ENCODE measurements at places on chromosomes 5 and 9. TPM values are rescaled to one million over a fixed set of nuclear protein-coding genes. Genes with fewer than 3 reads are reported as not detected.
A peak's percentile ranks its signal among the peaks of the same experiment; 100 is the strongest.

- no peak for DNase-seq
These were observed 281.4 kb downstream of the CWC27 start for GRCh38 chr5:65050140-65050539.

- no peak for DNase-seq
These were observed 55.6 kb downstream of the DUSP1 start for GRCh38 chr5:172715421-172715780.

MUSK gene
- total RNA-seq = 1.3 TPM

GRCh38 chr5:125928663-125929062 is 494.5 kb upstream of the GRAMD2B start:
- no peak for DNase-seq

SLC1A3 gene
- 105 TPM for total RNA-seq

GRCh38 chr5:14531668-14532067 is 49.9 kb upstream of the OTULINL start:
- DNase-seq = no peak

CCNJL gene
- total RNA-seq = 9.1 TPM

DNA sequence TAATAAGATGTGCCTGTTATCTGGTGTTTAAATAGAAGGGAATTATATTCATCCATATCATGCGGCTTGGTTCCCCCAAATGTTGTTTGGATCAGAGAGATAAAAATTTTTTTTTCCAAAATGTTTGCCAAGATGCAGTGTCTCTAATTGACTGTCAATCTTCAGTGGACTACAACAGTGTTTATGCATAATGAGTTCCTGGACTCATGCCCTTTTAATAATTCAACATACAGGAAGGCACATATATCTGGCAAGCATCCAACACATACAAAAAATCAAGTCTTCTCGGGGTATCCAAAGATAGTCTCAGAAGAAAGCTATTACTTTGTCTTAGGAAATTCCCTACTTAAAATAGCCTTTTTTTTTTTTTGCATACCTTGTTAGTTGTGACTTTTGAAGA is 1534.7 kb downstream of the EFNA5 start:
- DNase-seq = no peak

DNA sequence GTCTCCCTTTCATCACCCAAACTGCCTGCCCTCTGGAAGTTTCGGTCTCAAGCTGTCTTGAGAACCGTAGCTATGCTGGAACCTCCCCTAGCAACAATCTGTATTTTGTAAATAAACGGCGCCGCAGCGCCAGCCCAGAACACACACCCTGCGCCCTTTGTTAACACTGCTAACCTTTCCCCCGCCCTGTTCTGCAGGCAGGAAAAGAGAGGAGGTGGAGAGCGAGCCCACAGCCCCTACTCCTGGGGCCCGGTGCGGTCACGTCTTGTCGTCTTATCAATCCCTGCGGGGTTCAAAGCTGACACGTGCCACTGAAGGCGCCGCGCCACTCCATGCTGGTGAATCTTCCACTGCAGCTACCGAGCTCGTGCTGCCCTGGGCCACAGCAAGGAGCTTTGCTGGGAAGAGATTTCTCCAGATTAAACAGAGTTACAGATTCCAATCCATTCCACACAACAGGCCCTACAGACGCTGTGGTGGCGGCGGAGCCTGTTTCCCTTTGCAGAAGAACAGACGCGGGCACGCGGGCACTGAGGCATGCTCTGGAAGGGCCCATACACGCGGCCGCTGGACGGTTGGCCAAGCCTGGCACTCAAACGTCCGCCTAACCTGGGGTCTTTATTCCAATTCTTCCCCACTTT is 25.3 kb downstream of the ZDHHC11B start:
- DNase-seq = peak; percentile 84

- DNase-seq = no peak
These were observed 540.1 kb downstream of the EBF1 start for GRCh38 chr5:158559643-158560042.

BAAT gene
- total RNA-seq = not detected

DNA sequence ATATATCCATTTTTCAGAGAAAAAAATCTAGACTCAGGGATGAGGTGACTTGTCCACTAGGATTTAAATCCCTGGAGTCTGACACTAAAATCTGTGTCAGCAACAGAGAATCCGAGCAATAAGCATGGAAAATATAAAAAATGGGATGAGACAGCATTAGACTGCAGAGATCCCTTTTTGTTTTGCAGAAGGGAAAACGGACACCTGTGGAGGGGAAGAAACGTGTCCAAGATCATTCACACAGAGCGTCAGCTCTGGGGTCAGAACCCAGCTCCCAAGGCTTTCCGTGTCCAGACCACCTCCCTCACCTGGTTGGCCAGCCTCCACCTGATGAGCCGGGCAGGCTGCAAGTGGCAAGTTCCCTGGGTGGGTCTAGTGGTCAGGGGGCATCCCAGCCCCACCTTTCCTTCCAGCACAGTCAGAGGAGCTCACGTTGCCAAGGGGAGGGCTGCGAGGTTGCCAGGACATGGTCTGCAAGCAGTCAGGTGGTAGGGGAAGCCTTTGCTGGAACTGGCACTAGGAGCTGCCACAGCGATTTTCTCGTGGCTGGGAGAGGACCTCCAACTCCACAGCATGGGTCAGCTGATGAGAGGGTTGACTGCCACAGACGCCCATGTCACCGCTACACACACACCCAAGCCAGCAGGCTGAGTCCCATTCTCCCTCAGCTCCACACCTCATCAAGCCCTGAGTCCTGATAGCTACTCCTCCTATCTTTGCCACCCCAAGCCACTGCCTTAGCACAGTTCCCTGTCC is 65.9 kb upstream of the CPLX2 start:
- no peak for DNase-seq

- DNase-seq = no peak
These were observed 20.3 kb upstream of the RIC1 start for GRCh38 chr9:5608298-5609225.

GRCh38 chr9:100098046-100098886 is 534 bp downstream of the ERP44 start:
- DNase-seq = peak; percentile 54

ERCC8 gene
- total RNA-seq = 5.2 TPM

GRCh38 chr5:36607838-36608783 is 1.7 kb downstream of the SLC1A3 start:
- no peak for DNase-seq

DNA sequence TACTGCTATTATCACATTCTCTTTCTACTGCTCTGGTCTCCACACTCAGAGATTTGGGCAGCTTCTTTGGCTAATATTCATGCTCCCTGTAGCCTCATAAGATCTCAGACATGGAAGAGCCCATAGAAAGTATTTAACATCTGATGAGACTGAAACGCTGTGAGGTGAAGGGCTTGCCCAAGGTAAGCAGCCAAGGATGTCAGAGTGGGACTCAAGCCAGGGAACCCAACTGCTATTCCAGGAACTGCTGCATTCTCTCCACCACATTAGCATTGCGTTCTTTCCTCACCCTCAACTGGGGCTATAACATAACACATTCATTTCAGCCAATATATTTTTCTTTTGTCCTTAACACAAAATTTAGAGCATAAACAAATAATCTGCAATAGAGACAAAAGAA is 3.8 kb downstream of the ADRB2 start:
- peak; percentile 37 for DNase-seq

- no peak for DNase-seq
These were observed 9.4 kb upstream of the BTF3 start for GRCh38 chr5:73488806-73489205.

GRCh38 chr5:172403817-172404216 is 50.5 kb downstream of the SH3PXD2B start:
- DNase-seq = peak; percentile 57

THBS4 gene
- 29.5 TPM for total RNA-seq

DNA sequence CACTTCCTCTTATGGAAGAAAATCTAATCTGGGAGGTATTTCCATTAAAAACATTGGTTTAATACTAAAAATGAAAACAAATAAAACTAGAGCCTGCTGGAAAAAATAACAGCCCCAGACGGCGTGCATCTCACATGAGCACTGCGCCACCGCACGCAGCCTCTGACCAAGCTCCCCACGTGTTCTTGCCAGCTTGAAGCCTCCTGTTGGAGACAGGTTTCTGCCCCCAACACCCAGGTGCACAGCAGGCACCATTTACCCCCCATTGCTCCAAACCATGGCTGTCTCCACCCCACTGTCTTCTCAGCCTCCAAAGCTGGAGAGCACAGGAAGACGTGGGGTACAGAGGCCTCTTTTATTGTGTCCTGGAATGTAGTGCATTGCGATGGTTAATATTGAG is 10.7 kb upstream of the COL5A1 start:
- DNase-seq = peak; percentile 4

- DNase-seq = no peak
These were observed 51.4 kb upstream of the IRX2 start for GRCh38 chr5:2802693-2803365.

DNA sequence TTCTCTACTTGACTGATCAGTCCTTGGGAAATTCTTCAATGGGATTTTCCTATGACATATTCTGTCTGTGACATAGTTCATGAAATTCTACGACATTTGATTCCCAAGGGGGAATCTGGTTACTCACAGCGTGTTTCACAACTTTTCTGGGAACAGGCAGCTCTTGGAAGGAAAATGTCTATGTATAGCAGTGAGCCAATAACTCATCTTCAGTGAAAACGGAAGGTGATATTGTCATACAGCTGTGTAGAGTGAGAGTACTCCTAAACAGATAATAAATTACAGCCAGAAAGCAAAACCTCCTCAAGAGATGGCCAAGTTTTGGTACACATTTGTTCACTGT is 91.4 kb downstream of the C9orf152 start:
- DNase-seq = no peak

TAF11L10 gene
- not detected for total RNA-seq

DNA sequence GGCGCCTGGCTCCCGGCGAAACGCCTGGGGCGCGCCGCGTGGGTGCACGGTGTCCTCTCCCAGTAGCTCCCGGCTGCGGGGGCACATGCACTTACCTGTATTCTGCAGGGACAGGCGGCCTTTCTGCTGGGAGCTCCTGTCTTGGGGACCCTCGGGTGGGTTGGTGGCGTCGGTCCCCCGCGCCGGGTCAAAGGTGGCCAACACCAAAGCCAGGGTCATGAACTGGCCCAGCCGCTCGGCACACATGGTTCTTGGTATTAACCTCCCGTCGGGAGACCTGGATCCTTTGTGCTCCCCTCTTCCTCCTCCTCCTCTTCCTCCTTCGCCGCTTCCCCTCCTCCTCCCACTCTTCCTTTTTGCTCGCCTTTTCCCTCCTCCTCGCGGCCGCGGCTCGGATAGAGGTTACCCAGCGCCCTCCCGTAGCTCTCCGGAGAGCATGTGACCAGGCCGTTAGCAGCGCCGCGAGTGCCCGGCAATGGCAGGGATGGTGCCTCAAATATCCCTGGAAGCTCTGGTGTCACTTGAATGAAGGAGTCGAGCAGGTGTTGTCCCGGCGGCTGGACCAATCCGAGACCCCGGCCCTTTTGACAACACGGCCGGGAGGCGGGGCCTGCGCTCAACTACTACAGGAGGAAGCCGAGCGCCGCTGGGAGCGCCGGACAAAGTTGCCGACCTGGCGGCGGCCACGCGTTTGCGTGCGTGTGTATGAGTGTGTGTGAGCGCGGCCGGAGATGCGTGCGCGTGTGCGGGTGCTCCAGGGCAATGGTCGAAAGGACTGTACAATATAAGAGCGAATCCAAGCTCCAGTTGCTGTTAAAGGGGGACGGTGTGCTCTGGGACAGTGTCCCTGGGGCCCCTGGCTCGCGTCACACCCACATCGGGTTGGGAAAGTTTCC is at the start of gene STC2:
Gene STC2, minus strand, starts transcription at position 467 of the 896 bp plus-strand sequence. Its CDS starts 221 bp downstream, at position 246.
- DNase-seq = peak; percentile 91

SLC27A6 gene
- 52.2 TPM for total RNA-seq

Data from left ventricle myocardium superior (tissue), 1 donor.